ENCODE measurements at places on chromosomes 3 and 15. TPM values are rescaled to one million over a fixed set of nuclear protein-coding genes. Genes with fewer than 3 reads are reported as not detected.

The NDN gene
- total RNA-seq = 35.7 TPM

The SPINK8 gene
- total RNA-seq = not detected

The GOLGA8M gene
- total RNA-seq = 0.45 TPM

The PPARG gene
- total RNA-seq = 27.5 TPM

The CNTN4 gene
- total RNA-seq = 0.12 TPM

The FETUB gene
- total RNA-seq = not detected

The SLC9C1 gene
- total RNA-seq = 0.70 TPM

The SLC12A1 gene
- not detected for total RNA-seq

The FILIP1L gene
- 8.5 TPM for total RNA-seq

The CIDEC gene
- not detected for total RNA-seq

The CHRNA3 gene
- not detected for total RNA-seq

The KLHL6 gene
- not detected for total RNA-seq

The PLSCR2 gene
- not detected for total RNA-seq

The NRG4 gene
- not detected for total RNA-seq

The ZIC4 gene
- total RNA-seq = 0.08 TPM

The BNC1 gene
- 0.47 TPM for total RNA-seq

The GPR15 gene
- not detected for total RNA-seq

Data from smooth muscle cell of the coronary artery (primary cell).